ENCODE measurements at places on chromosomes 16 and 17.

- DNase-seq, result no peak
These were observed 481.8 kb downstream of the XYLT1 start for GRCh38 chr16:16988963-16989362.

- DNase-seq, result peak; percentile 88
These were observed 15.8 kb downstream of the COPRS start for GRCh38 chr17:31843070-31843745.

DNA sequence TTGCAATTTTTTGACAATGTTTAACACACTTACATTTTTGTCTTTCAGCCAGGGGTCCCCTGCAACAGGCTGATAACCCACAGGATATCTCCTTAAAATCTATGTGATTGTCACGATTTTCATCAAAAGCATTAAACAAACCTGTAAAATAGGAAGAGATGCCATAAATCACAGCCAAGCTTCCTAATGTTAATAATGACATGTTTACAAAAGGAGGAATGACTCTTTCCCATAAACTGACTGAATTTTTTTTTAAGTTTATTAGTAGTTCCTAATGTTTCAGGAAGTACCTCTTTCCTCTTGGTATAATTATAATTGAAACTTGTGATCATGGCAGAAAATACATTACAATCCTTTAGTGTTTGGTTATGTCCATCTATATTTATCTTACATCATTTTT, 119.6 kb downstream of the CA4 start:
- no peak for DNase-seq

DNA sequence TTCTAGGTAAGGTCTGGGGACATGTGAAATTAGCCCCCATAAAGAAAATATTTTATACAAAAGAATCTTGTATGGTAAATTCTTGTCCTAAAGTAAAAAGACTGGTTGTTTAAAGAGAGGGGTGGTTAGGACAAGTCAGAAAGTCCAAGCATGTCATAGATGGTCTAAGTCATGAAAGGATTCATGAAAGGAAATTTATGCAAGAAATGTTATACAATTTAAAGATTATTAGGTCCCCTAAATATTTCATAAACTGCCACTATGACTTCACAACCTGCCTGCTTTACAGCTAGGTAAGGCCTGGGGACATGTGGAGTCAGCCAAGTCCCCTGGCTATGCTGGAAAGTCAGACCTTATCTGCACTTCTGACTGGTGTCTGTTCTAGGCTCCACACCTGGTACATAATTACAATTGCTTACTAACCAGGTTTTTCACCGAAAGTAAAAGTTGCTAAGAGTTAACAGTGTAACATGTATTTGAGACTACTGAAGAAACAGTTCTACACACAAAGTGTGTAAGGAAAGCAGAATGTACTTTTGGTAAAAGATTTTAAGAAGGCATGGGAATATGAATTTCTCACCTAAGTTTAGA, 17.0 kb downstream of the N4BP1 start:
- no peak for DNase-seq

- peak; percentile 47 for DNase-seq
These were observed 96.6 kb downstream of the CYB561 start for GRCh38 chr17:63349478-63350000.

DNA sequence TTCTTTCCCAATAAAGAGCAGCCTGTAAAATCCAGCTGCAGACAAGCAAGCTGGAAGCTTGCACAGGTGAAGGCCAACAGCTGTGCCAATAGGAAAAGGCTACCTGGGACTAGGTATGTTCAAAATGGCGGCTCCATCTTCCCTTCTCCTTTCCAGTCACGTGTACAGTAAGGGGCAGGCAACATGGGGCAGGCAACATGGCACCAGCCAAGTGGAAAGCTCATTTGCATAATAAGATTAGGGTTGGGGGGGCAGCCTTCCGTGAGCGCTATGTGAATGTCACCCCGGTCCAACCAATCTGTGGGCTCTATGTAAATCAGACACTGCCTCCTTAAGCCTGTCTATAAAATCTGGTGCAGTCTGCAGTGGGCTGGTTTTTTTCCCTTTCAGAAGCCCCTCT, 31.3 kb downstream of the TVP23A start:
- no peak for DNase-seq

- no peak for DNase-seq
These were observed 36.5 kb downstream of the CACNG1 start for GRCh38 chr17:67080804-67081203.

Data from fibroblast of pulmonary artery (primary cell).